ENCODE measurements at places on chromosomes 3 and 15.

GRCh38 chr3:35857004-35857403, 217.7 kb downstream of the ARPP21 start:
- no peak for DNase-seq

DNA sequence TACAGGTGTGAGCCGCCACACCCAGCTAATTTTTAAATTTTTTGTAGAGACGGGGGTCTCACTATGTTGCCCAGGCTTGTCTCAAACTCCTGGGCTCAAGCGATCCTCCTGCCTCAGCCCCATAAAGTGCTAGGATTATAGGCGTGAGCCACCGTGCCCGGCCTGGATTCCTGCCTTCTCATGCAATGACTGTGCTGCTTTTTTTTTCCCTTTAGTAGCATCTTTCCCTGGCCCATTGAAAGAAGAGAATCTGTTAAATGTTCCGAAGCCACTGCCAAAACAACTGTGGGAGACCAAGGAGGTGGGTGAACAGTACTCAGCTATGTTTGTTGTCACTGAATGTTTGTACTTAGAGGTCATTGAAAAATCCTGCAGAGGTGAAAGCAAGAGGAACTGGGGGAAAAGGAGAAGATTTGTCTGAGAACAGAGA, 88.0 kb downstream of the CRTC3 start:
- DNase-seq, result no peak

DNA sequence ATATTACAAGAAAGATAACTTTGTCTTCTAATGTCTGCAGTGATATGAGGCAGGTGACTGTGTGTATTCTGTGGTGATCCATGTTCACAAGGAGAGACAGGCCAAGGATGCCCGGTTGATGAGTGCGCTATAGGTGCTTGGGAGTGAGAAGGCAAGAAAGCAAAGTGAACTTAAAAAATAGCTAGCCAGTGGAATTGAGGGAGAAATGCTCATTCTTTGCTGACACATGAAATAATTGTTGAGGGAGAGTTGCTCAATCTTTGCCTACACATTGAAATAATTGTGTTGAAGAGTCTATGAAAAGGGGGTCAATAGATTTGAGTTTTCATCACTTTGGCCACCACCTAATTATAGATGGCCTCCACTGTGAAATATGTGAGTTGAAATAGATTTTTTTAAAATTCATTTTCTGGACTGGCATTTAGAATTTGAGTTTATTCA, 156.3 kb downstream of the LPP start:
- DNase-seq, result no peak

DNA sequence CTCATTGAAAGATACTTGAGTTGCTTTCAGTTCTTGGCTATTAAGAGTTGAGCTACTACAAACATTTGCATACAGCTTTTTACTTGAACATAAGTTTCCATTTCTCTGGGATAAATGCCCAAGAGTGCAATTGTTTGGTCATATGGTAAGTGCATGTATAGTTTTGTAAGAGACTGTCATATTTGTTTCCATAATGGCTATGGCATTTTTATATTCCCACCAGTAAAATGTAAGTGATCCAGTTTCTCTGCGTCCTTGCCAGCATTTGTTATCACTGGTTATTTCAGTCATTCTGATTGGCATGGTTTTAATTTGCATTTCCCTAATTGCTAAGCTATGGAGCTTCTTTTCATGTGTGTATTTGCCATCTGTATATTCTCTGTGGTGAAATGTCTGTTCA, 22.5 kb downstream of the C3orf80 start:
- no peak for DNase-seq

- no peak for DNase-seq
Observed at GRCh38 chr3:33722626-33723370, 4.7 kb upstream of the CLASP2 start.

GRCh38 chr15:81235276-81236123, 38.8 kb downstream of the IL16 start:
- DNase-seq, result no peak

DNA sequence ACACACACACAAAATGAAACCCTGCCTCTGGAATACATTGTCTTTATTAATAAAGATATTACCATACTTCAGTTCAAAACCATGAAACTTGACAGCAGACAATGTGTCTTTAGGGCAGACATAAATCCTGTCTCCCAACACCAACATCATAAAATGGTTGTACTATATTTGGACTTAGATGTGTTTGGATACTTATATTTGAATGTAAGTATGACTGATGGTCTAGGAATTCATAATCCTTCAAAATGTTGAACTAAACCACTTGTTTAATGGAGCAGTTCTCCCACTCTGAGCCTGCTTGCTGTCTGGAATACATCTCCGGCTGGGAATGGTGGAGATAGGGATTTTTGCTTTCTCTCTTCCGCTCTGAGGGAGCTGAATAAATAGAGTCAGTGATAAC, 10.6 kb downstream of the FBN1 start:
- no peak for DNase-seq

DNA sequence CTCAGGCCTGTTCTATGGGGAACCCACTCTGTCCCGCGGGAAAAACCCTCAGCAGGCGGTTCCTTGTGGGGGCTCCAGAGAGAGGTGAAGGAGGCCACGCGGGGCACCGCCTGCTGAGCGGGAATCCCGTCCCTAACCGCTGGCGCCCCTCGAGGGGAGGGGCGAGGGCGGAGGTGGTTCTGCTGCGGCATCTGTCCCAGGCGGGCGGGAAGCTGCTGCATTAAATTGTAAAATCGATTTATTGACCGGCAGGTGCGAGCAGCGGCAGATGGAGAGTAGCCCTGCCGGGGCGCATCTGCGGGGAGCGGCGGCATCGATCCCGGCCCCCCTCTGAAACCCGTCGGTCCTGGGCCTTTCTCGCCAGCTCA, 3.7 kb upstream of the DLL4 start:
- DNase-seq, result no peak

- DNase-seq, result no peak
Observed at GRCh38 chr15:61659566-61660190, 400.6 kb downstream of the VPS13C start.

DNA sequence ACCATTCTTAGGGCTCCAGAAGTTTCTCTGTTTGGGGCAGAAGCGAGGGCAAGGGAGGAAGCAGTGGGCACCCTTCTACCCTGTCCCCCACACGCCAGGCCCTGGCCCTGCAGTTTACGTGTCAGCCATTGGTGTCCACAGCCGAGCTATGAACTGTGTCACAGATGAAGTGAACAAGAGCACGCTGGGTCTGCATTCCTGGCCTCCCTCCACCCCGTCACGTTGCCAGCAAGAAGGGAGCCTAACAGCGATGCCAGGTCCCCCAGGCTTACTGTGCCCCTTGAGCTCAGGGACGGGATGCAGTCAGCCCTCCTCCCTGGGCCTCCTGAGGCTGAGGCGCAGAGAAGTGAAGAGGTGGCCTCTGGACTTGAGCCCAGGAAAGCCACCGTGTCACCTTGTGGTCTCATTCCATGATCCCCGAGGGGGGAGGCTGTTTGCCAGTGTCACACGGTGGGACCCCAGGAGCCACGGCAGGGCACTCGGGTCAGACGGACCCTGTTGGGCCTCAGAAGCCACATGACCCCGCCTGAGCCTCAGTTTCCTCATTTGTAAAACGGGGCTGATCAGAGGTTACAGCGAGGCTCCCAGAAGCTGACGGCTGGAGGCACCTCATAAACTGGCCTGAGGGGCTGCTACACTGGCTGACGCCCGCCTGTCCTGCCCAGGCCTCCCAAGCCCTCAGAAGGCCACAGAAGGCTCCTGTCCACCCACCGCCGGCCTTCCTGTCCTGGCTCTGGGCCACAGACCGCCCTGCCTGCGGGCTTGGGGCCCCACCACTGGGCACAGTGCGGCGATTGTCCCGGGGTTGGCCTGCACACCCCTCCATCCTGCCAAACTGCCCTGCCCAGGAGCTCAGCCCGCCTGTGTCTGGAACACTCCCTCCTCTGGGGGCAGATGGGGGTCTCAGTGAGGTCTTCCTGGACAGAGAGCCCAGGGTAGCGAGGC, 18.6 kb downstream of the IQSEC1 start:
- no peak for DNase-seq

DNA sequence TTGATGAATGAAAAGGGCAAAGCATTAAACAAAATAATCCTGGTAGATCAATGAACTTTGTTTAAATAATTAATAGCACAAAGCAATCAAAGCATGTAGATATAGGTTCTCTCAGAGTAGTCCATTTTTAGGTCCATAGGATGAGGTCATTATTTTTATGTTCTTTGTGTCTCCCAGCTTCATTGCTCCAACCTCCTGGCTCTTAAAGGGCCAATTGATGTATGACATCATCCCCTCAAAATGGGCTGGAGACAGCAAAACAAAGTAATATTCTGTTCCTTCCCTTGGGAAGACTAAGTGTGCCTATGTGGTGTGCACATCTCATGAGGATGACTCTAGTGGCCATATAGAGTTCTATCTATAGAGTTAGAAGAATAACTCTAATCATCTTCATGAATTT, 49.5 kb downstream of the HMG20A start:
- DNase-seq, result no peak

- DNase-seq, result no peak
Observed at GRCh38 chr3:57972531-57973111, 35.6 kb upstream of the FLNB start.

- no peak for DNase-seq
Observed at GRCh38 chr3:114556657-114557213, 262.9 kb downstream of the TIGIT start.

- DNase-seq, result no peak
Observed at GRCh38 chr3:188082450-188082849, 71.5 kb upstream of the LPP start.

DNA sequence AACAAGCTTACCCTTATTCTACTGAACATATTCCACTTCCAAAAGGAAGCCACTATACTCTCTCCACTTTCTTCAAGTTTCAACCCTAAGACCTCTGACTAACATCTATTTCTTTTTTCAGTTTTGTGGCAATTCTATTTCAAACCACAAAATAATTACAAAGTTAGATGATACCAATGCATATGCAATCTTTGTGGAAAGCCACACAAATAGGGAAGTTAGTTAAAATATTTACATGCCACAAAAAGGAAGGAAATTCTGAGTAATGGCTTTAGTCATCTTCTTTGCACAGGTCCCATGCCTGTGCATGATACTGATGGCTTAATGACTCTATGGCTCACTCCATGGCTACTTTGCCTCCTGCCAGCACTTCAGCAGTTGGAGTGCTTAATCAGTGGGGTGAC, 57.0 kb upstream of the MCTP2 start:
- DNase-seq, result no peak

- no peak for DNase-seq
Observed at GRCh38 chr3:72582211-72582878, 265.9 kb downstream of the SHQ1 start.

GRCh38 chr3:138112362-138112761, 3.0 kb downstream of the DZIP1L start:
- no peak for DNase-seq

DNA sequence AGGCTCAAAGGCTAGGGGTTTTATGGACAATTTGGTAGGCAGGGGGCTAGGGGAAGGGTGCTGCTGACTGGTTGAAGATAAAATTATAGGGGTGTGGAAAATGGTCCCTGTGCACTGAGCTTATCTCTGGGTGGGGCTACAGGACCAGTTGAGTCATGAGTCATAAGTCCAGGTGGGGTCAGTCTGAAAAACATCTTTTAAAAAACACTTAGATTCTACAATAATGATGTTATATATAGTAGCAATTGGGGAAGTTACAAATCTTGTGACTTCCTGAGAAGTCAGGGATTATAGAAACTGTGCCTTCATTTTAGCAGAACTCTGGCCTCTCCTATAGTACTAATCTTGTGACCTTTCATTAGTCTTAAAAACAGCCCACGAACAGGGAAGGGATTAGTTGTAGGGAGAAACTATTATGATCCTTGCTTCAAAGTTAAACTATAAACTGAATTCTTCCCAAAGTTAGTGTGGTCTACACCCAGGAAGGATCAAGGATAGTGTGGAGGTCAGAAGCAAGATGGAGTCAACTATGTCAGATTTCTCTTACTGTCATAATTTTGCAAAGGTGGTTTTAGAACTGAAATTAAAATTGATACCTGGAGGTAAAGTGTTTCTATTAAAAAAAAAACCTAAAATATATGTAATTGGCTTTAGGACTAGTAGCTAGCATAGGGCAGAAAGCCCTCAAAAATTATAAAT, 130.1 kb downstream of the P2RY1 start:
- DNase-seq, result no peak

- no peak for DNase-seq
Observed at GRCh38 chr3:55907616-55908015, 420.5 kb upstream of the WNT5A start.

GRCh38 chr3:126522363-126522788, 1.6 kb upstream of the CHST13 start:
- DNase-seq, result peak; percentile 17

DNA sequence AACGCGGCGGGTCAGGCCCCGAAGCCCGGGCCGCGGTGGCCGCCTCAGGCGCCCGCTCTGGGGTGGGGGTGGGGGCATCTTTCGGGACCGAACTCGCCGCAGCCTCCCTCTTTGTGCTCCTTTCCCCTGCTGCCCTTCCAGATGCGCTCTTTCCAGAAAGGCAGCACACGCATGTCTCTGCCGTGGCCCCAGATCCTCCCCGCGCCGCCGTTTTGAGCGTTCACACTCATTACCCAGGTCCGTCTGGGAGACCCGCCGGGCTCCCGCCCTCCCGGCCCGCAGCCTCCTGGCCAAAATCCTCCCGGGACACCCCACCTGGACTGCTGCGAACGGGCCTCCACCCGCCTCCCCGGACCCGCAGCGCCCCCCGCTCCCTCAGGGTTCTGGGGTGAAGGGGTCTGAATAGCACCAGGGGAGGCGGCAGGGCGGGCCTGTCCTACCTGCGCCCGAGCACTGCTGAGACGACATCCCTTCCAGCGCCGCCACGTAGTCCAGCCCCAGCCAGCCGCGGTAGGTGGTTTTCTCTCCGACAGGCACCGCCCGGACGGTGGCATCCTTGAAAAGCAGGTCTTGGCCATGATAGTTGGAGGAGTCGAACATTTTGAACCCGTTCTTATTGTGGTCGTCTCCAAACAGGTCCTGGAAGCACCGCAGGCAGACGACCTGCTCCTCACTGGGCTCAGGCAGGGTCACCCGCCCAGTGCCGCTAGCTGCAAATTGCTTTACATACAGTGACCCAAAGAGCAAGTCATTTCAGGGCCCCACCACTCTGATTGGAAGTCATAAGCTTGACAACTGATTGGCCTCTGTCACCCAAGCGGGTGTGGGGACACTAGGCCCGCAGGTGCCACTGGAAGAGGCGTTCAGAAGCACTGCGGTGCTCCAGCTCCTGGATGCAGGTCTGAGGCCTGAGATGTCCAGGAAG, 25.9 kb downstream of the MELTF start:
- DNase-seq, result peak; percentile 16

DNA sequence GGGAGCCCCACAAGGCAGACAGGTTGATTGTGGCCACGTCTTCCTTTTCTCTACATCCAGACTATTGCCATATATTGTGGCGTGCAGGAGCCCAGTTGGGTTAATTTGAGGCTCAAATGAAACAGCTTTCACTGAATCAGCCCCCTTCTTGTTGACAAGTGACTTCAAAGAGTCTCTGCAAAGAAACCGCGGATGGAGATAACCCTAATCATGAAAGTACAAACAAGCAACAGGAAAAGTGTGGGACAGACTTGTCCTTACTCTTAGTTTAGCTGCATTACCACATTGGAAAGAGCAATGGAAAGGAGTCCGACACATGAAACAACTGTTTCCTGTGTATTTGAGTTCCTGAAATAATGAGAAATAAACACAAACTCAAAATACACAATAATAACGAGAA, 3.3 kb downstream of the TMEM40 start:
- DNase-seq, result no peak

Measured in stimulated activated CD4-positive, alpha-beta T cell treated with anti-CD3 and anti-CD28 coated beads, Interleukin-4, amount 100 ng/mL, for 4 hours (primary cell).